Aorta (tissue), 5 donors: ENCODE measurements at places on chromosomes 7 and 10. TPM values are rescaled to one million over a fixed set of nuclear protein-coding genes. Genes with fewer than 3 reads are reported as not detected.

- DNase-seq, result no peak
Observed at GRCh38 chr10:112375721-112376395, 1.9 kb downstream of the ACSL5 start.

DNA sequence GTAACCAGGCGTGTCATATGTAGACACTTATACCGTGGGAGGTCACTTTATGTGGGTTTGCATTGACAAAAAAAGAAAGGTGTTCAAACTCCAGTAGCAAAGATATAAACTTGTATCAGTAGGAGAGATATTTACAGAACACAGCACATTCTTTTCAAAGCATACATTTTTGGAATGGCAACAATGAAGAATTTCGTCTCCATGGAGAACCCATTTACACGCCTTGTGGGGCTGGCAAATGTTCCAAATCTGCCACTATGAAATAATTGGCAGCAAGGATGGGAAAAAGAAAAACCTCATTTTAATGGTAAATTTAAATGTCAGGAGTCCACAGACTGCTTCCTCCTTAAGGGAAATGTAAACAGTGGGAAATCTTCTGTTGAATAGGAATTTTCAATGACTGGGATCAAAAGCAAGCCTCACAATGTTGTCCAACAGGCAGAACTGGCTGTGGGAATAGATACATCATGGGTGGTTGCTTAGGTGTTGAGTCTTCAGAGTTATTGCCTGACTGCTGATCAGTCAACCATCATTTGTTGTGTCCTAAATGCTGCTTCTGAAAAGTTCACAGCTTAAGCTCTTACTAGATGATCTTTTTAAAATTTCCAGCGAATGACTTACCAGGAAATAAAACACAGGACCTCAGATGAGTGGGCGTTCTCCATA, 256.6 kb upstream of the SEMA3C start:
- no peak for DNase-seq

DNA sequence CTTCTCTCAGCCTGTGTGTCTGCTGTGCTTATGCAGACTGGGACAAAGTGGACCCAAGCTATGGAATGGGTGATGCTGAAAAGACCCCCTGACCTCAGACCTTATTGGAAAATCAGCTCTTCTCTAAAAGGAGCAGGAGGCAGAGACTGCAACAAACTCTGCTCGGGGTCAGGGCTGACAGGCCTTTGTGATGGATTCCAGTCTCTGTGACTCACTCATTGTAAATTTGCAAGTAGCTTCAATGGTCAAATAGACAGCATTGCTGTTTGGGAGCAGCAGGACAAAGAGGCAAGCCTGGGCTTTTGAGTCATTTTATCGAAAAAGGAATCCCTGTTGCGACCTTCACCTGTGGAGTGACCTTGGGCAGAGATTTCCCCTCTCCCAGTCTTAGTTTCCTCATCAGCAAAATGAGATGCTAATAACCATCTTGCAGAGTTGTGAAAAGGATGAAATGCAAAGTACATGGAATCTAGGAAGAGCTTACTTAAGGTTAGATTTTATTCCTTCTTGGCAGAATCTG, 26.1 kb upstream of the GPR26 start:
- DNase-seq, result no peak

GRCh38 chr7:124071843-124072242, 39.0 kb upstream of the TMEM229A start:
- DNase-seq, result no peak

- DNase-seq, result peak; percentile 47
Observed at GRCh38 chr7:73823873-73824592, 6.8 kb upstream of the CLDN4 start.

GRCh38 chr7:24587853-24588252, 14.6 kb downstream of the PALS2 start:
- DNase-seq, result no peak

GRCh38 chr7:4835398-4836205, 26.2 kb downstream of the PAPOLB start:
- DNase-seq, result peak; percentile 73

DNA sequence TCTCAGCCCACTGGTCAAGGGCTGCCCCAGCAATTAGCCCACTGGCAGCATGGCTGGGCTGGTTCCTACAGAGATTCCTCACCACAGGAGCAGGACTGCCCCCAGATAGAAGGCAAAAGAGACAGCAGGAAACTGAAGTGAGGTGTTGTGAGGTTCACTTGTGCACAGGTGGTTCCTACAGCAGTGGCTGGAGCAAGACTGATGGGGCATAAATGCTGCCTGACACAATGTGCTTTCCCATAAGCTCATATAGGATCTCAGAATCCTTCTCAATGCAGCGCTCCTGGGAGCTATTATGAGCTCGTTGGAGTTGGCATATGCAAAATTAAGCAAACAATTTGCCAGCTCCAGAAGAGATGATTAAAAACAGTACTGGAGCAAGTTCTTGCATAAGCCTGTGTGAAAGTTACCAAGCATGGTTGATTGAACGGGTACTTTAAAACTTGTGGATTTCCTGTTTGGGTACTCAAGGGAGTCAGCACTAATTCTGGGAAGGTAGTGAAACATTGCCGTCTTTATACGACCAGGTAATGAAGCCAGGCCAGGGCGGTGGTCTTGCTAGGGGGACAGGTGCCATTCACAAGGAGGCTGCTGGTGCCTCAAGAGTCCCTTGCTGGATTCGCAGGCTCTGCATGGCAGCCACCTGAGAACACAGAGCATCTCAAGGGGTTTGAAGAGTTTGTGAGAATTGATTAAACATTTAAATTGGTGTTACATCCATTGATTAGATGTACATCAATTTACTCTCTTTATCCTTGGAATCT, 20.3 kb upstream of the PRKCQ start:
- no peak for DNase-seq

GRCh38 chr10:36583690-36584089, 541.7 kb upstream of the ANKRD30A start:
- no peak for DNase-seq

GRCh38 chr10:113059371-113059780, 109.3 kb downstream of the TCF7L2 start:
- no peak for DNase-seq

CCDC3 gene
- total RNA-seq, result 119 TPM

ORC5 gene
- 21.8 TPM for total RNA-seq

BAG3 gene
- 65.8 TPM for total RNA-seq

COBL gene
- 1.5 TPM for total RNA-seq

CHAT gene
- total RNA-seq, result not detected
